Natural killer cell (primary cell): ENCODE measurements at places on chromosomes 5 and 9. TPM values are rescaled to one million over a fixed set of nuclear protein-coding genes. Genes with fewer than 3 reads are reported as not detected.

- DNase-seq = peak; percentile 4
These were observed 104.7 kb upstream of the IER5L start for GRCh38 chr9:129282731-129283211.

GRCh38 chr5:140795259-140795641, 598 bp downstream of the PCDHA2 start:
- DNase-seq = no peak

GRCh38 chr9:132993511-132993939, 15.0 kb downstream of the GFI1B start:
- no peak for DNase-seq

- no peak for DNase-seq
These were observed 9.4 kb upstream of the PLCXD3 start for GRCh38 chr5:41519801-41520200.

- no peak for DNase-seq
These were observed 82.1 kb downstream of the GIN1 start for GRCh38 chr5:103037673-103038455.

DNA sequence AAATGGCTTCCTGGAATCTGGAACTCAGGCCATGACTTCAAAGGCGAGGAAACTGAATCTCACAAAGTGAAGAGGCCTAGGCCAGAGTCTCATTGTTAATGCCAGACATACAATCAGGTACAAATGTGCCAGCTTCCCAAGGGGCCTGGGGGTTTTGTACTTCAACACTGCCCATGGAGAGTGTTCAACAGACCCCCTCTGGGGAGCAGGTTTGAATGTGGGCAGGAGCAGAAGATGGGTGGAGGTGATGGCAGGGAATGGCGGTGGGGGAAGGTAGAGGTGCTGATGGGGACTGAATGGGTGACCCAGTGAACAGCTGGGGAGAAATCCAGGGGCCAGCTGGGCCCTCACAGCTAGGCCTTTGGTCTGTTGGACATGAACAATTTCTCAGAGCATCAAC, 12.0 kb downstream of the FOXI1 start:
- DNase-seq = no peak

DNA sequence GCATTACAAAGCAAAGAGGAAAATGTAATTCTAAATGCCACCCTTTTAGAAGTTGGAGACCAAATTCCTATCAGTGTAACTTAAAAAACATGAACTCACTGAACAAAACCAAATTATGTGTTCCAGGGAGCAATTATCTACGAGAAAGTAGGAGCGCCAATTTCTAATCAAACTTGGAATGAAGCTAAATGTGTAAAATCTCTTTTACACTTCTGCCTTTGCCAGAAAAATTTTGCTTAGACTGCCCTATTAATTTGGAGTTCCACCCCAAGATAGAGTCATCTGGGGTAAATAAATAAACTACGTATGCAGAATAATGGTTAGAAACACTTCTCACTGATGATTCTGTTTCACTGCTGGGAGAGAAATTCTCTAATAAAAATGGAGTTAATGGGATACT, 825.6 kb downstream of the MTRR start:
- no peak for DNase-seq

GRCh38 chr9:33202018-33202417, 34.9 kb upstream of the B4GALT1 start:
- no peak for DNase-seq

DNA sequence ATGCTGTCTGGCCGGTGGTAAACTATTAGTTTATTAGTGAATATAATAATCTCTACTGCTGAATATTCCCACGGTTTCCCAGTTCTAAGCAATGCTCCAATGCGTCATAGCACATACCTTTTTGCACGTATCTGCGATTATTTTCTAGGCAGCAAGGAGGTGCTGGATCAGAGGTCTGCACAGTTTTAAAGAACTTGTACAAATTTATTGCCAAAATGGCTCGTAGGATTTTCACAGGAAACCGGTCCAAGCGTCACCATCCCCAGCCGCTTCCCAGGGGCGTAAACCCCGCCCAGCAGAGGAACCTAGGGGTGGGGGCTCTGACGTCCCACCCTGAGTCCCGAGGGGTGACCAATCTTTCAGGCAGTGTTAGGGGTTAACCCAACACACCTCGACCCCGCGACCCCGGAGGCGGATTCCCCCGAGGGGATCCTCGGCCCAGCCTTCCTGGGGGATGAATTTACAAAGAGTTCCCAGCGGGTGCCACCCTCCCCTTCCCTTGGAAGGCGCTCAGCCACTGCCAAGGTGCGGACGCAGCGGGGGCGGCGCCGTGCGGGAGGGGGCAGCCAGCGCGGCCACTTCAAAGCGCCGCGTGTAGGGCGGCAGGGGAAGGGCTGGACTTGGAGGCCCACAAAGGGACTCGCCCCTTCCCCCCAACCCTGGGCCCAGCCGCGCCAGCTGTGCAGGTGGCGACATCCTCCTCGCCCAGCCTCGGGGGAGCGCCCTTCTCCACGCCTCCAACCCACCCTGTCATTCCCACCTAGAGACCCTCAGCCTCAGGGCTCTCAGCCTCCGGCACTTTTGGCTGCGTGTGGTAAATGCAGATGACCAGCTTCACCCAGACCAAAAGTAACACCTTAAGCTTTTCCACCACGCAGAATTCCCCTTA, 43.5 kb upstream of the TCF7 start:
- DNase-seq = peak; percentile 59

- DNase-seq = no peak
These were observed at the start of gene PCDHA5 for GRCh38 chr5:140821375-140822280. Gene PCDHA5, plus strand, starts transcription at chr5:140821613.

DNA sequence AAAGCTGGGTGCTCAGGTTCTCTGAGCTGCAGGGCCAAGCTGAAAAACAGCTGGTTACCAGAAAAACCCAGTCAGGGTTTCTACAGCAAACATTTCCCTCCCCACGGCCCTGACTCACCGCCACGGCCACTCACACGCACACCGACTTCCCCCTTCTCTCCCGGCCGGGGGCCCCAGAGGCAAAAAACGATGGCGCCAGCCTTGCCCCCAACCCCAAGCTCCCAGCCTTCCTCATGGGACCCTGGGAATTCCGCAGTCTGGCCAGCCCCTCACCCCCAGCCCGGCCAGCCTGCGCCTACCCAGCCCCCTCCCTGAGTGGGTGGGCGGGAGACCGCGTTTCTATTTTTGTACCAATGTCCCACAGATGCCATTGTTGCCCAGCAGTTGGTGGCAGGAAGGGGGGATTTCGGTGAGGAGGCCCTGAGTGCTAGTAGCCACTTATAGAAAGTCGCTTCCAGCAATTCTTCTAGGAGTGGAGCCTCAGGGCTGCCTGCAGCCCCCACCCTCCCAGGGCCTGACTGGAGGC, 18.4 kb downstream of the ENG start:
- no peak for DNase-seq

DNA sequence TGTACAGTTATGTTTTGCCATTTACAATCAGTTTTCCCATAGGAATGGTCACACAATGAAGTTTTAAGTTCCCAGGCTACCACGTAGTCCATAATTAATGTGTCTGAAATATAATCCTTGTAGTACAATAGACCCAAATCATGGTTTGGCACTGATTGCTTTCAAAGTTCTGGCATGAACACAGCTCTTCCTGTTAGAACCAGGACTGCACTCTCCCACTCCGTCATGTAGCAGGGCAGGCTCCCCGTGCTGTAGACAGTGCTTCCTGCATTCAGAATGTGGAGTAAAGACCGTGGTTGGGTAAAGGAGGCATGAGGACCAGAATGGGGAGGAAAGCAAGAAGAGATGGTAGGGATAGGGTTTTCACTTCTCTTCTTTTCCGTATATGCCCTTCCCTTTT, 4.0 kb downstream of the SEC61B start:
- DNase-seq = no peak

- no peak for DNase-seq
These were observed 10.6 kb downstream of the EGFL7 start for GRCh38 chr9:136673088-136673974.

- no peak for DNase-seq
These were observed 189.1 kb upstream of the ANKRD55 start for GRCh38 chr5:56422076-56422762.

DNA sequence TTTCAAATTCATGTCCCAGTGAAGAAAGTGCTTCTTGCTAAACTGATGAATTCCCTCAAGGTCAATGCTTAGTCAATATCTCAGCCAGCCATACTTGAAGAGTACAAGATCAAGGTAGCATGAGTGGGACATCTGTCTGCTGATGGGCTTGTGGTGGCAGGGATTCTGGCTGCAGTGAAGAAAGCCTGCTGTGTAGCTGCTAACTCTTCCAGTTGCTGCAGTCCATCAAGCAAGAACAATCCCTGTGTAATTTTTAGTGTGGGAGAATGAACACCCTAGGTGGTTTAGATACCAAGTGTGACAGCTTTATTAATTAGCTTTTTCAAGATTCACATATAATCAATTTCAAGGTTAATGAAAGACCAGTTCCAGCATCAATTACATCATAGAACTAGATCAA, 443.9 kb downstream of the TAF11L14 start:
- DNase-seq = no peak

Gene EQTN
- total RNA-seq = not detected

Gene NTRK2
- not detected for total RNA-seq

Gene DMGDH
- total RNA-seq = 2.9 TPM

Gene C9orf50
- total RNA-seq = not detected

Gene ADAMTSL2
- not detected for total RNA-seq

Gene CD74
- 913 TPM for total RNA-seq

Gene IFNA2
- not detected for total RNA-seq

Gene GEMIN5
- total RNA-seq = 6.3 TPM
